DMS79 (cell line): ENCODE measurements at places on chromosomes 2 and 18.

DNA sequence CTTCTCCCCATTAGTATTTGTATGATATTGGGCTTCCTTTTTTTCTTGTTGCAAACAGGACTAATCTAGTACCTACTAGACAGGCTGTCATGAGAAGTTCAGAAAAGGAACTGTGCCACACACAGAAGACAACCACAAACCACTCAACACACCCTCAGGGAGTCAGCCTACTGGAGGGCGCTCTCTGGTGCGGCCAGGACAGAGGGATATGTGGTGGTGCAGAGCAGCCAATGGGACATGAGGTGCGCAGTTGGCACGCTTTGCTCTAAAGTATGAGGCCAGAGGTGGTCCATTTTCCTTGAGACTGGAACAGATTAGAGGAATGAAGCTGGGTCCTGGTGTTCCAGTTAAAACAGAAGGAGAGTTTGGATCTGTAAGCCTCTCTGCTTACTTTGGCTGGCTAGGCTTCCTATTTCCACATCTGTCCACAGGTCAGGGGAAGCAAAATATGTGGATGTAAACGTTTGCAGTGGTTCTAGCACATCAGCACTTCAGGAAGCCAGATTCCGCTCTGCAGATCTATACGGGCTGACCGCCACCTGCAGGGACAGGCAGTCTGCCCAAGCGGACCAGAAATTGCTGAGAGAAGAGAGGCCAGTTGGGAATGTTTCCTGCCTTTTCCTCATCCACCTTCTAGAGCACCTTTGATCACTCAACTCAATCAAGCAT, 114.1 kb downstream of the GFPT1 start:
- DNase-seq = no peak

DNA sequence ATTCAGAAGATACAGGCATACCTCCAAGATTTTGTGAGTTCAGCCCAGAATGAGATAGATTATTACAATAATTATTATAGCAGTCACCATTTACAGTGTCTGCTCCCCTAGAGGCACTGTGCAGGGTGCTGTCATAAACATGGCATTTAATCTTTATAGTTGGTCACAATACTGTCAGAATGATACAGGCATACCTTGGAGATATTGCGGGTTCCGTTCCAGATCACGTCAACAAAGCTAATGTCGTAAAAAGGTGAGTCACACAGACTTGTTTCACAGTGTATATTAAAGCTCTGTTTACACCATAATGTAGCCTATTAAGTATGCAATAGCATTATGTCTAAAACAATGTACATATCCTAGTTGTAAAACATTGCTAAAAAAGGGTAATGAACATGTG, 45.6 kb downstream of the ZRANB3 start:
- no peak for DNase-seq

- DNase-seq = no peak
Measured at GRCh38 chr2:222248818-222249217, 50.0 kb downstream of the PAX3 start.

DNA sequence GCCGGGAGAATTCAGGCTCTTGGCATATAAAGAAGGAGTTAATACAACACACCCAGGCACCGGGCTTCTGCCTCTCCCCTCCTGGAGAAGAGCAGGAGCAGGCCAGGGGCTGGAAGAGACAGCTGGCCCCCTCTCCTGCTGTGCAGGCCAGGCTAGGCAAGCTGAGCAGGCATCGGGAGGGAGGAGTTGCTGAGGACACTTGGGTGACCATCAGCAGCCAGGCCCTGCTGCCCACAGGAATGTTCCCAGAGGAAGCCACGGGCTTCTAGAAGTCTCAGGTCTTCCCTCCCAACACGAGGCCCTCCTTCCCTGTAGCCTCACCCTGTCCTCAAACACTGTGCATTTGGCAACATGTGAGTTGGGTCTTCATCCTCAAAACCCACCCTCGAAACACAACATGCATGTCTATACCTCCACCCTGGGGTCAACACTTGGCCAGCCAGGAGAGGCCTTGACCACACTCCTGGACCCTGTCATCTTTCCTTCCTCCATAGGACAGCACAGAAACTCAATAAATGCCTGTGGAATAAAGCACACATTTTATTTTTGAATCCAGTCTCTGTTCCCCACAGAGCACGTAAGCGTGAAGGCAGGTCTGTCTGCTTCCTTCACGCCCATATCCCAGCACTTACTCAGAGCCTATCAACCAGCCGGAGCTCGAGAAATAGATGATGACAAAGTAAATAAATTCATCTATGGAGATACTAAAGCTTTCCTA, 433.8 kb upstream of the ID2 start:
- DNase-seq = no peak

DNA sequence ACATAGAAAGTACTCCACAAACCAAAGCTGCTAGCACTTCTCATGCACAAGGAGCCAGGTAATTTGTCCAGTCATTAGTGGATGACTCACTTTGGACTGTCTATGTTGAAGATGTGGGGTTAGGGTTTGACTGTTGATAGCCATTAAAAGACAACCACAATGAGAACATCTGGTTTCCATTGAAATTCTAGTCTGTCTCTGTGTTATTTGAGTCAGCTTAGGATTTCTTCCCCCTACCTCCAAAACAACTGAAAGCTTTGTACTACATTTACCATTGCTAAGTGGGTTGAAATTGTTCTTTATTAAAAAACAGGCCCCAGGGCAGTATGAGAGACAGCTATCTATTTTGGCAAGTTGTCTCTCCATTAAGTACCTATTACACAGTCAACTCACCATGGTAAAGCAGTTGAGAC, 50.2 kb upstream of the ANKRD44 start:
- peak; percentile 21 for DNase-seq

DNA sequence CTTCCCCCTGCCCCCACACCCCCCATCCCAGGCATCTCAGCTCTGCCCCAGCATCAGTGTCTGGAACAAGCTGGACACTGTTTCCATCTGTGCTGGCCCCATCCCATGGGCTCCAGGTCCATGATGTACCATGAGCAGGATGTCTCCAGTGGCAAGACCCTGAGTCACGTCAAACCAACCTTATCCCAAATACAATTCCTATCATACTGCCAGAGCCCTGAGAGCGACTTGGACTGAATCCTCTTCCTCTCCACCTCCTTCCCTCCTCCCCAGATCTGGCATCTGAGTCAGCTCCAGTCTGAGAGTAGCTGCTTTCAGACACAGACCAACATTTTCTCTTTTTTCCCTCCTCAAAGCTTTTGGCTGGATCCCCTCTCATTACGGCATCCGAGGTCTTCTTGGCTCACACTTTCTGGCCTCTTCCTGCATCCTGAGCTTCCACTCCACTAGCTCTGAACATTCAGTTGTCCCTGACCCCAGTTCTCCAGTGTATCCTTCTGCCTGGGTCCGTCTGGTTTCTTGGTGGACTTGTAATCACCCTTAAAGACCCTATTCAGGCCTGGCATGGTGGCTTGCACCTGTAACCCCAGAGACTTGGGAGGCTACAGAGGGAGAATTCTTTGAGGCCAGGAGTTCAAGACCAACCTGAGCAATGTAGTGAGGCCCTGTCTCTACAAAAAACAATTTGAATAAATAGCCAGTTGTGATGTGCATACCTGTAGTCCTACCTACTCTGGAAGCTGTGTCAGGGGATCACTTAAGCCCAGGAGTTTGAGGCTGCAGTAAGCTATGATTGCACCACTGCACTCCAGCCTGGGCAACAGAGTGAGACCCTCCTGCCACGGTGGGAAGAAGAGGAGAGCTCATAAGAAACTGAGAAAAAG, 68.3 kb downstream of the ACKR3 start:
- no peak for DNase-seq
